ENCODE measurements at places on chromosomes 5 and 9.

DNA sequence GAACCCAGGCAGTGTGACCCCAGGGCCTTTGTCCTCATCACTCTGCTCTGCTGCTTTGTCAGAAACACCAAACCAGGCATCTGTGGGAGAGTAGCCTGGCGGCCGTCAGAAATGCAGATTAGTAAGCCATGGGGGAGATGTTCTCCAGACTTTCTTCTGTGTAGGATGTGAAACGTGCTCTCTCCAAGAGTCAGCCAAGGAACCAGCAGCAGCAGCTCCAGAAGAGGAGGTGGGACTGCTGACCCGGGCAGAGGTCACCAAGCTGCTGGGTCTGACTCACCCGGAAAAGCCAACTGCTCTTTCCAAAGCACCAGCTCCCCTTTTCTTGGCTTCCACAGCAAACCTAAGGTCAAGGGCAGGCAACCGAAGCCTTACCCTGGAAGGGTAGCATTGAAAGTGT lies 14.4 kb upstream of the ABLIM3 start:
- DNase-seq, result no peak

- DNase-seq, result no peak
Measured at GRCh38 chr5:125812651-125813050, 610.6 kb upstream of the GRAMD2B start.

- no peak for DNase-seq
Measured at GRCh38 chr5:142342128-142342981, 17.5 kb upstream of the SPRY4 start.

- DNase-seq, result no peak
Measured at GRCh38 chr5:78367318-78367991, 7.0 kb downstream of the SCAMP1 start.

Data from AG10803 (cell line).